ENCODE measurements at places on chromosomes 12 and 14.

GRCh38 chr14:46378248-46378647 is 273.3 kb downstream of the RPL10L start:
- no peak for DNase-seq

- no peak for DNase-seq
Observed at GRCh38 chr12:51357374-51358047, 11.0 kb upstream of the CELA1 start.

GRCh38 chr12:66072135-66072534 is 58.4 kb downstream of the LLPH start:
- no peak for DNase-seq

- DNase-seq: no peak
Observed at GRCh38 chr12:50287271-50287670, 4.0 kb upstream of the LIMA1 start.

GRCh38 chr12:91327889-91328288 is 145.3 kb upstream of the DCN start:
- no peak for DNase-seq

- no peak for DNase-seq
Observed at GRCh38 chr12:64669270-64669842, 59.1 kb downstream of the RASSF3 start.

DNA sequence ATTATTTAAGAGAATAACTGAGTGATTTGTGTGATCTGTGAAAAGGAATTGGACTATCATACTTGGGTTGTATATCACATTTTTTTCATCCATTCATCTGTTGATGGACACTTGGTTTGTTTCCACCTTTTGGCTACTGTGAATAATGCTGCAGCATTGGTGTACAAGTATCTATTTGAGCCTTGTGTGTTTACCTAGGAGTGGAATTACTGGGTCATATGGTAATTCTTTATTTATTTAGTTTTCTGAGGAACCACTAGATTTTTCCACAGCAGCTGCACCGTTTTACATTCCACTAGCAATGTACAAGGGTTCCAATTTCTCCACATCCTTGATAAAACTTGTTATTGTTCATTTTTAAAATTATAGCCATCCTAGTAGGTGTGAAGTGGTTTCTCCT is 56.1 kb downstream of the APAF1 start:
- no peak for DNase-seq

DNA sequence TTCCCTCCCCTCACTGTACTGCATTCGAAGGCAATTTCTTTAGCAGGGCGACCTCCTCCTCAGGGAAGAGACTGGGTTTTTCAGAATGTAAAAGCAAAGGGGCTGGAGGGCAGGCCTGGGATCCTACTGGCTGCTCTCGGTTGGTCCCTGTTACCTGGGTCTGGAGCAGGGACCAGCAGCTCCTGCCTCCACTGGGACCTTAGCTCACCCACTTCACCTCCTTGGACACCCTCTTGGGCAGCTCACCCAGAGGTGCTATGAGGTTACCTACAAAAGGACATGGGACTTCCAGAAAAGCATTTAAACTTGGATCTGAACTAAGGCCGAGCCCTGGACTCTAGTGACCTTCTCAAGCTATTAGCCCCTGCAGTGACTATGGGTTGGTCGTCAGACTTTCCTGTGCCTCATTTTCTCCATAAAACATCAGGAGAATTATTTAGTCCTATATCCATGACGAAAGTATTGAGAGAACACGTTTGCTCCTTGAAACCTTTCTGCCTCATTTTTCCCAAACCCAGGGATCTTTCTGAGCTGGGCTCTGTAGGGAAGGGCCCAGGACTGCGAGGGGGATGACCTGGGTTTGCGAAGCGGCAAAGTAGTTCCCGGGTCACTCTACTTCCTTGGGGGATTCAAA is 65.0 kb downstream of the FBXL14 start:
- no peak for DNase-seq

DNA sequence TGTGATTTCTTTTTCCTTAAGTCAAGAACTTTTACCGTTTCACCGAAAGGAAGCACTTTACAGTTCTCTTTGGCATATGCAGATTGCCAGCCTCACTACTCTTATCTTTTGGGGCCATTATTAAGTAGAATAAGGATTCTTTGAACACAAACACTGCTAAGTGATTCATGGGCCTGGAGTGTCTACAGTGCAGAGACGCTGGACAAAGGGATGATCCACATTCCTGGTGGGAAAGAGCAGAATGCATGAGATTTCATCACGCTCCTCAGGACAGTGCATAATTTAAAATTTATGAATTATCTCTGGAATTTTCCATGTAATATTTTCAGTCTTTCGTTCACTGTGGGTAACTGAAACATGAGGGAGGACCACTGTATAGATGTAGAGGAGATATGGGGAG is 90.2 kb downstream of the TTLL5 start:
- DNase-seq: no peak

- DNase-seq: no peak
Observed at GRCh38 chr12:89504560-89505346, 19.8 kb downstream of the GALNT4 start.

- DNase-seq: no peak
Observed at GRCh38 chr14:104221636-104222369, 83.4 kb downstream of the KIF26A start.

- no peak for DNase-seq
Observed at GRCh38 chr12:27576667-27577347, 52.8 kb downstream of the PPFIBP1 start.

DNA sequence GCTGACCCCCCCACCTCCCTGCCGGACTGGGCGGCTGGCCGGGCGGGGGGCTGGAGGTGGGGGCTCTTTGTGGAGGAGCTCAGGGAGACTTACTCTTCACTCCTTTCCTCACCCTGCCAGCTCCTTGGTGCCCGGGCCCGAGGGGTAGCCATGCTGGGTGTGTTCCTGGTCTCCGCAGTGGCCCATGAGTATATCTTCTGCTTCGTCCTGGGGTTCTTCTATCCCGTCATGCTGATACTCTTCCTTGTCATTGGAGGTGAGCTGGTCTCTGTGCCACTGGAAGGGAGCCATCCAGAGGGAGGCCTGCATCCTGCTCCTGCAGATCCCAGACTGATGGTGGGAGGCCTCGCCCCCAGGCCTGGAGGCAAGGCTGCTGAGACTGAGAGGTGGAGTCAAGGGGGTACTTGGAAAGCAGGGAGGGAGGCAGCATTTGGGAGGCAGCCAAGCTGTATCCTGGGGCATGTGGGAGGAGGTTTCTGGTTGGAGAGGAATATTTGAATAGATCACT is 19.7 kb downstream of the SOAT2 start:
- no peak for DNase-seq

DNA sequence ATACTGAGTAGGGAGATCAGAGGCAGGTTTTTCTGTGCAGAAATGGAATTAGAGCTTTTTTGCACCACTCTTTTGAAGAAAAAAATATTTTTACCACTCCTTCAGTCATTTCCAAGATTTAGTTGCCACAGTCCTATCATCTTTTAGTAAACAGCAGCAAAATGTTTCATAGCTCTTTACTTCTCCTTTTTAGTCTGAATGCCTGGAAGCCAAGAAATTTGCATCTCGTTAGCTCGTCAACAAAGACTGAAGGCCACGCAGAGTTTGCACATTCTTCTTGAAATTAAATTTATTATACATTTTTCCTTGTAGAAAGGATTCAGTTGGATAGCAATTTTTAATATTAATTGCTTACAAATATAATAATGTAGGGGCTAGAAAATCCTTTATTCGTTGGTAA is 544.5 kb upstream of the ATP2B1 start:
- DNase-seq: no peak

- no peak for DNase-seq
Observed at GRCh38 chr14:51981218-51981854, 8.0 kb upstream of the RTRAF start.

DNA sequence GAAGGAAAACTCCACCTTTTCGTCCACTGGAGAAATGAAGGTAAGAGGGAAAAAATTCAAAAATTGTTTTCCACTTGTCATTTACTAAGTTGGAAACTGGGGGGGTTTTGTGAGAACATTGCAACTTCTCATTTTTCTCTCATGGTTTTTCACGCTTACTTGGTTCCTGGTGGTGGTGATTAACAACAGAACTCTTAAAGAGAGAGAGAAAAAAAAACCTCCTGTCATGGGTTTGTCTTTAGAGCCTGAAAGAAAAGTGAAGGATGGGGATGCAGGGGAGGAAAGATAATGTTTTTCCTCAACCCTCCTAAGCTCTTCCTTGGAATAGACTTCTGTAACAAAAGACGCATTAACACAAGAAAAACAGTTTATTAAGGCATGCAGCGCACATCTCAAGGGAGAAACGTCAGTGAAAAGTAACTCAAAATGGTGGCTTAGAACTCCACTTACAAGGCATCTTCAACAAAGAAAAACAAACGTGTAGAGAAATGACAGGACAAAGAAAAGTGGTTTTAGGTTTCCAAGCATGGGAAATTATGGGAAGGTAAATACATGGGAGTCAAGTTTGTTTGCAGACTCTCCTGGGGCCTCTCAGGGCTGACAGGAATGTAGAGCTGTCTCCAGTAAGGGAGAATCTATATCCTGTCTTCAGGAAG is 81.9 kb upstream of the ATF7IP start:
- DNase-seq: no peak

DNA sequence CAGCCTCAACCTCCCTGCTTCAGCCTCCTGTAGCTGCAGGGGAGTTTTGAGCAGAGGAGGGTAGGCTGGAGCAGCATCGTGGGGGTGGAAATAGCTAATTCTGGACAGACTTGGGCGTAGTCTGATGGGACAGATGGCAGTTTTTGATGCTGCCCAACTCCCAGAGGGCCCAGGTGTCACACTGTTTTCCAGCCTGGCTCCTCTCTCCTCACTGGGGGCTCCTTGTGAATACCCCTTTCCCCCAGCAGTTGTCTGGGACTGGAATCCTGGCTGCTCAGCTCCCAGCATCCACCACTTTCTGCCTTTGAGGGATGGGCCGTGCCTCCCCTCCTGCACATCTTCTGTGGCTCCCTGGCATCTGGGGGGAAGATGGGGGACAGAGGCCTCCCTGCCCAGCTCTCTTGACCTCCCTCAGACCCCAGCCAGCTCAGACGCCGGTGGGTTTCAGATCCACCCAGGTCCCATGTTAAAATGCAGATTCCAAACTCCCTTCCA is 34.0 kb downstream of the SH2B3 start:
- DNase-seq: no peak

DNA sequence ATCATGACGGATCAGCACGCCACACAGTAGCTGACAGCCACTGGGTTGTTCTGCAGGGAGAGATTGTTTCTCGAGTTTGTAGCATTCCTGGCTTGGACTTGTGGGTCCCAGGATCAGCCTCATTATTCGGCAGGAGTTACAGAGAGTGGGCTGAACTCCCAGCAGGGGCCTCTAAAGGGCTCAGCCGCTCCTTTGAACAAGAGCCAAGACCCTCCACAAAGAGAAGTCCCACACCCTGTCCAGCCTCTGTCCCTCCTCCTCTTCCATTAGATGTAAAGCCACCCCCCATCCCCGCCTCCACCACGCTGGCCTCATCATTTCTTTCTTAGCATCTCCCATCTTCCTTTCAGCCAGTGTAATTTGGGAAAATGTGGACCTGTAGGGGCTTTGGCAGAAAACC is 96.7 kb upstream of the HSPB8 start:
- no peak for DNase-seq

GRCh38 chr12:89707703-89708564 is 704 bp downstream of the ATP2B1 start:
- DNase-seq: peak; percentile 17
